ENCODE measurements at places on chromosomes 3 and 15.

DNA sequence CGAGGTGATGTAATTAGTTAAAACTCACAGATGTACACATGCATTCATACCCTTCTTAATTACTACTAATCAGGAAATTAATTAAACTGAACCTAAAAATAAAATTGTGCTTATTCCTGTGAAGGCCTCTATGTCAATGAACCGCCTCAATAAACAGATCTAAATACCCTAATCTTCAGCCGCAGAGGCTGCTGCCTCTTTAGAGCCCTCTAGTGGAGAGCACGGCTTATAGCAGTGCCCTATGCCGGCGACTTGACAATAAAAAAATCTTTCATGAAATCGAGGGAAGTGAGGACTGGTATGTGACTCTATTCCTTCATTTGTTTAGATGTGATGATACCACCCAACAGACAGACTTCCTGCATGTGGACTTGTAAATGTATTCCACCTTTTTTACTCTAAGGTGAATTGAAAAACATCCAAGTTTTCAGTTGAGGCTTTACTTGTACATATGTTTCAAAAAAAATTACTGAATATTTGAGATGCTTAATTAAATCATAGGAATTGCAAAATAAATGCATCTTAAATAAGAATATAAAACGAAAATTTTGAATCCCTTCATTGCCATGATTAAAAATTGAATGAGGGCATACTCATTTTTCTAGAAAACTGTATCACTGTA is 8.3 kb upstream of the EPHA3 start:
- no peak for DNase-seq

- DNase-seq, result no peak
Measured at GRCh38 chr3:178960181-178960580, 111.4 kb downstream of the ZMAT3 start.

DNA sequence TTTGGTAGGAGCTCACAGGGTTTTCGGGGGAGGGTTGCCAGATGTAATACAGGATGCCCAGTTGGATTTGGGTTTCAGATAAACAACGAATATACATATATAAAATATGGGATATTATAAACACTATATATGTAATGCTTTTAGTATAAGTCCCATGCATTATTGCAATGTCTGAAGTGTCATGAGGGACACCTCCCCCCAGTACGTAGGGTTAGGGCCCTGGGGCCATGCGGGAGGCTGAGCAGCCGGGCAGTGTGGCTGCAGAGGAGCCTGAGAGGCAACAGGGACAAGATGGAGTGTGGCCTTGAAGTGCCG is 148.9 kb downstream of the SMAD6 start:
- no peak for DNase-seq

DNA sequence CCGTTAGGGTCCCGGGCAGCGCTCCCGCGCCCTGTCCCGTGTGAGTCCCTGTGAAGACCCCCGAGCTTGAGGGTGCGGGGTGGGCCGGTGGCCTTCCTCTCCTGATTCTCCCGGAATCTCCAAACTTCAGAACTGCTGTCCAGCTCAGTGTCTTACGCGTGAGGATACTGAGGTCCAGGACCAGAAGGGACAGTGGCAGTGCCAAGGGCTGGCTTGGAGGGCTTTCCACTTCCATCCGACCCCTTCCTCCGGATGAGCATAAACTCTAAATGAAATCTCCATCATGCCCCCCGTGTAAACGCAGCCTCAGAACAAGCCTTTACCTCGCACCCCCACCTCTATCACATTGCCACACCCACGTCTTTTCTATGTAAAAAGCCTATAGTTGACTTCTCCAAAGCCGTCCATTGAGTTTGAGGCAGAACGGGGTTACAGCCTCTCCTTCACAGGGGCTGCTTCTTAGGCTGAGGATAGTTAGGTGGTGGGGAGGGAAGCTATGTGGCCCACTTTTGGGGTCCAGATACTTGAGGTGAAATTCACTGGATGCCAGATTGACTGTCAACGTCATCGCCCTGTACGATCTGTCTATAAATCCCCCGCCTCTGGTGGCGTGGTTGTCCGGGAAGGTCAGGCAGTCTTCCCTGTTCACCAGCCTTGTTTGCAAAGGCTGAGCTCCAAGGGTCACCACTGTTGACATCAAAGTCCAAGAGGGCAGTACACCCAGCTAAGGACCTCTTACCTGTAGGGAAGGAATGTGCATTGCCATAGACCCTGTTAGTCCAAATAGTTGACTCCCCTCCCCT is 1.1 kb downstream of the EDEM1 start:
- no peak for DNase-seq

DNA sequence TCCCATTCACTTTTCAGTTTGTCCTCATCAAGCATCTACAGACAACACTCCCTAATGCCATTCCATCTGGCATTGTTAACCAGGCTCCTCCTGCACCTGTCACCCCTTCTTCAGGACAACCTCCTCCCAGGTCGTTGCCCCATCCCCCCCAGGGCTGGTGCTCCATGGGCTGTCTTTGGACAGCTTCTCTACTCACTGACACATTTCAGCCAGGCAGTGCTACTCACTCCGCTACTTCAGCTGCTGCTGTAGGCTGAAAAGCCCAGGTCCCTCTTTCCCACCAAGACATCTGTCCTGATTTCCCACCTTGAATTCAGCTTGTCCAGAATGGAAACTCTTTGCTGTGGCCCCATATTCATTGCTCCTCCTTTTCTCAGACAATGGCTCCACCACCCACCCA is 61.9 kb downstream of the ADAMTS17 start:
- DNase-seq, result no peak

DNA sequence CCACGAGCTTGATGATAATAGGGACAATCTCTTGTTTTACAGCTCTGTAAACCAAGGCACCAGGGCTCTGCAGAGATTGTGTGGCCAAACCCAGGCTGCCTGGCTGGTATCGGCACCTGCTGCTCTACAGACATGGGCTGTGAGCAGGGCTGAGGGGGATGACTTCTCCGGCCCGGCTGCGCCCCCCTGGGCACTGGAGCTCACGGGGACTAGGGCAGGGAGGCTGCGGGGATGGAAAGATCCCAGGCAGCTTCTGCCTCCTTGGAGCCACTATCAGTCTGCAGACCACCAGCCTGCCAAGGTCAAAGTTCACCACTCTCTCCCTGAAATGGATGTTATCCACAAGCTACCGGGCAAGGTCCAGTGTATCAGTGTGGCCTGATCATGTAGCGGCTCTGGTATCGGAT is 22.0 kb upstream of the PIGZ start:
- no peak for DNase-seq

DNA sequence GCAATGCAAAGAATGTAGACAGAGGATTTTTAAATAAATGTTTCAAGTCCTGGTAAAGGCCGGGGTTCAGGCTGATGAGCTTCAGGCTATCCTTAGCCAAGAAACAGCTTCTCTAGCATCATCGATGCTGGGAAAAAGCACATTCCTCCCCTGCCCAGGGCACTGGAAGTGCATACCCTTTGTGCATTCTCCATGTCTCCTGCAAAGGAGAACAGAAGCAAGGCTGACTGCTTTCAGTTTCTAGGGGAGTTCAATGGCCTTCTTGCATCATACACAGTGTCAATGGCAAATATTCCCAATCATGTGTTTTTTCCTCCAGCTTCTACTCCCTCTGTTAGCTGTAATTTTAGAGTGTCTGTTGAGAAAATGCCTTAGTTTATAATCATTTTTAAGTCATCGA is 59.9 kb downstream of the GPR176 start:
- DNase-seq, result no peak

- no peak for DNase-seq
Measured at GRCh38 chr15:71250936-71251583, 135.8 kb downstream of the THSD4 start.

DNA sequence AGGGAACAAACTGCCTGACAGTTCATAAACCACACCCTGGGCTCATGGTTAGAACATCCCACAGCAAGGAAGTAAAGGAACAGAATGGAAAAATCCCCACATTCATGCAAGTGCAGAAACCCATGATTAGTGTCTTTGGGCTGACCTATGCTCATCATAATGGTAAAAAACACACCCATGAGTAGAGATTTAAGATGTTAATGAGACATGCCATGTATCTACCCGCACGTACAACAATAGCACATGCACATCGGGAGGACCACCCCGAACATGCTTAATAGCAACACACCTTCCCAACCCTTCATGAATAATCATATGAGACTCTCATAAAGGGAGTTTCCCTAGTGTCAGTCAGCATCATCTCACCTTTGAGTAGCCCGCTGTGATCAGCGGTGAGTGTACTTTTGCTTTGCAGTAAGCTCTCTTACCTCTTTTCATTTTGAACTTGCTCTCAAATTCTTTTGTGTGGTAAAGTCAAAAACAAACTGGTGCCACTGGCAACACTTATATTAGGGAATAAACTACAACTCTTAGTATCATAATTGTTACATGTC is 23.2 kb downstream of the ZBED2 start:
- no peak for DNase-seq

GRCh38 chr3:83321891-83322290 is 1560.4 kb upstream of the GBE1 start:
- DNase-seq, result no peak

DNA sequence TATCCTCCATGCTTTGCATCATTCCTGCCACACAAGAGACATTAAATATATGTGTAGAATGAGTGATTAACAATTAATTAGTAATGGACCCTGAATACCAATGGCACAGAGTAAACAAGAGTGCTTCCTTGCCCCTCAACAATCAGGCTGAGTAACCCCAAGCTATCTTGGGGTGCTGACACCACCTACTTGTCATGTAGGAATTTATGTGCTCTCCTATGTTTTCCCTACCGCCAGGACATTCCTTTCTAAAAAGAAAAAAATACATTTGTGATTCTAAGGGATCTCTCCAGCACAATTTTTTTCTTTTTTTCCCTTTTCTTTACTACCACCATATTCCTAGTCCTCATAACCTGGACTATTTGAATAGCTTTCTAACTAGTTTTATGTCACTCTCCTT is 449.1 kb downstream of the MFSD1 start:
- DNase-seq, result no peak

DNA sequence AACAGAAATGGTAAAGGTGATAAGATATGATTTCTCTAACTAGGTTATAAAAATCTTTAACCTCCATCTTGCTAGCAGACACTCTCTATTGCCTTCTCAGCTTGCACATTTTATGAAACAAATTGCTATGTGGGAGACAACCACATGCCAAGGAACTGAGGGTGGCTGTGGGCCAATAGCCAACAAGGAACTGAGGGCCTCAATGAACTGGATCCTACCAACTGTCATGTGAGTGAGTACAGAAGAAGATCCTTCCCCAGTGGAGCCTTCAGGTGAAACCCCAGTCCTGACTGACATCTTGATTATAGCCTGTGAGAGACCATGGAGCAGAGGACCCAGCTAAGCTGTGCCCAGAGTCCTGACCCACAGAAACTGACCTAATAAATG is 129.2 kb upstream of the LRIG1 start:
- no peak for DNase-seq

- DNase-seq, result no peak
Measured at GRCh38 chr3:37103103-37103808, 71.1 kb downstream of the LRRFIP2 start.
